Daoy (cell line): ENCODE measurements at places on chromosomes 1 and 21. TPM values are rescaled to one million over a fixed set of nuclear protein-coding genes. Genes with fewer than 3 reads are reported as not detected.

DNA sequence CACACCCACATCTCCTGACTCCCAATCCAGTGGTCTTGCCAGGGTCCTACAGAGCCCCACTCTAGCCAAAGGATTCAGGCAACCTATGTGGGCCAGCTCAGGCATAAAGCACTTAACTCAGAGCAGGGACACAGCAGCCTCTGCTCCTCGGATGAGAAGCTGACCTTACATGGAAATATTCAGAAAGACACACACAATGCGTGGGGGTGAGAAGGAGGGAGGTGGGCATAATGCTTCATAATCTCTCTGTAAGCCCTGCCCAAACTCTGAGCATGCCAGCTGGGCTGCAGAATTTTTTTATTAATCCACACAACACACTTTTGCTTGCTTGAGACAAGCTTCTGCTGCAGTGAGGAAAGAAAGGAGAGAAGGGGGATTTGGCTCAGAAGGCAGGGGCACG is 21.6 kb downstream of the KCND3 start:
- no peak for DNase-seq

Gene OPRD1
- 0.21 and 0.34 TPM in 2 replicates for total RNA-seq

GRCh38 chr1:214251354-214251753 is 29.6 kb upstream of the SMYD2 start:
- DNase-seq = no peak

DNA sequence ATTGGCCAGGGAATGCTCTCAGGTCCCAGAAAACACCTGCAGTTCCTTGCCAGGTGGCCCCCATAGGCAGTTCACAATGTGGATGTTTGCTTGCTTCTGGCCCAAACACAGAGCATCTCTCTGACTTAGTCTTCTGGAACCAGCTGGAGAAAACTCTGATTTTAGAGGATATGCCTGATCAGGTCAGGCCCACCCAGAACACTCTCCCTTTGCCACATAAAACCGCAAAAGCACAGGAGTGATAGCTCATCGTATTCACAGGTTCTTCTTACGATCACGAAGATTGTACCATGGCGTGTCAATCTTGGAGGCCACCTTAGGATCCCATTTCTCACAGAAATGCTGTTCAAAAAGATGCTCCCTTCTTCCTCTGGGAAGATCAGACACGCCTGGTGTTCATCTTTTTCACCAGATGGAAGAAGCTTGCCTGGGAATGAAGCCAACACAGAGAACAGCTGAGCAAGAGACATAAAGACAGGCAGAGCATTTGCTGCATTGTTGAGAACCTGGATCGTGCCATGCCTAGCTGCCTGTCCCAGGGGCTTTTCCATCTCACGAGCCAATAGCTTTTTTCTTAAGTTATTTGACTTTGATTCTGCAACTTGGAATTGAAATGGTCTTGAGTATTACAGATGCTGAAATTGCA is 11.6 kb upstream of the CD247 start:
- DNase-seq = no peak

Gene SPRR2F
- total RNA-seq = not detected in 2 replicates

DNA sequence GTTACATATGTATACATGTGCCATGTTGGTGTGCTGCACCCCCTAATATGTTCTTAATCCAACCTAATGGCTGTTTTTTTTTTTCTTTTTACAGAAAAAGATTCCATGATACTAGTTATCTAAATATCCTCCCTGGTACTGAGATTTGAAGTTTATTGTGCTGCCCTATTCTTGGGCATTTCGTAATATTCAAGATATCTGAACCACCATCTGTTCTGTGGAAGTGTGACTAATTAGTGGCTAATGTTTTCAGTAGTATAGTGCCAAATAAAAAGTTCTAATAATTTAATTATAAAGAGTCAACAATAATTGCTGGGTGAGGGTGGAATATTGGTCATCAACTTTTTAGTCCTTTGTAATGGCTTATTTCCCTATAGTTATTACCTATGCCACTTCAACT is 217.5 kb downstream of the GABPA start:
- DNase-seq = no peak
